ENCODE measurements at places on chromosomes 1 and 21.

DNA sequence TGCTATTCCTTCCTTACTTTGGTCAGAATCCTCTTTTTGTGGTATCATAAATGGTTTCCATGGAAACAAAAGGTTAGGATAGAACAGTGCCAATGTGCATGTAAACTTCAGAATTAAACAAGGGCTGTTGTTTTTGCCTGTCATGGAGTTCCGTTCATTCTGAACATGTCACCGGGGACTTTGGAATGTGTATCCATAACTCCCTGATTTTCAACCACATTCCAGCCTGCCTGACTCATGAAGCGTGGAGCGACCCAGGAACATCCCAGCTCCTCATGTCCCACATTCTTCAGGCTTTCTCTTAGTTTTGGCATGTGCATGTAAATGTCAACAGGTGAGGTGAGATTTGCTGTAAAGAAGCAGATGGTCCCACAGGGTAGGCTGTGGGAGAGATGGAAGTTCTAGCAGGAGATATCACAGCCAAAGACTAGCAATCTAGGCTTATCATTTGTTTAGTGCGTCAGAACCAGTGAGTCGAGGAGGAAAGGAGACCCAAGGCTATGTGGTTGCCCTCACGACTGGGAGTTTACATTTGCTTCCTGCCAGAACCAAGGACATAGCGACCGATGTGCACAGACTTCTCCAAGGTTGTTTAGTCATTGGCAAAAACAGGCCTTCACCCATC, 23.0 kb upstream of the DNAJC11 start:
- DNase-seq = no peak

DNA sequence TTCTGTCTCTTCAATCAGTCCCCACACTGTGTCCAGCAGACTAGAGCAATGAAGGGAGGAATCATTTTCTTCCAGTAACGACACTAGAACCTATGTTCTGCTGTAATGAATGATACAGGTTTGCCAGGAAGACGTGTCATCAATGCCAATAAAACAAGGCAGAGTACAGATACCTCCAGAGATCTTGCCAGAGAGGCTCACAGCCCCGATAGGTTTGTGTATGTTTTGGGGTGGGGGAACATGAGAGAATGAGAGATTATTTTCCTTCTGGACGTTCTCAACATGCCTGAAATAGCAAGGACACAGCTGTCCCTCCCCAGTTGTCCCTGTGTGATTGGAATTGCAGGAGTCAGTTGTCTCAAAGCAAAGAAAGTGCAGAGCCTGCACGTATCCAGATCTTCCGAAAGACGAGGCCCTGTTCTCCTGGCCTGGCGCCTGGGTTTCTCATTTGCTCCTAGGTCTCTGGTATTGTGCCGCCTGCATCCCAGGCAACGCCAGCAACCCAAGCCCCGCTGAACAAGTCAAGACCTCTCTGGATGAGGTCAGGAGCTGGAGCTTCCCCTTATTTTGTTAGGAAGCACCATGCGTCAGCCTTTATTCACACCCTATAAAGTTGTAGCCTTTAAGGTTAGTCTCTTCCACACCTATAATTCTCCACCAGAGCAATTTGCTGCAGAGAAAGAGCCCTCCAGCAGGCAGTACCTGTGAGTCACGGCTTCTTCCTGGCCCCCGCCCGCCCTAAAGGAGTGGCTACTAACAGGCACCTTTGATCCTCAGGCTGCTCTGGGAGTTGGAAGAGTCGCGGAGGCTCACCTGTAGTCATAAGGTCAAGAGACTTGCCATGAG, 130.5 kb downstream of the TOMM20 start:
- DNase-seq = no peak

GRCh38 chr1:29326123-29326522, 89.8 kb downstream of the PTPRU start:
- no peak for DNase-seq

DNA sequence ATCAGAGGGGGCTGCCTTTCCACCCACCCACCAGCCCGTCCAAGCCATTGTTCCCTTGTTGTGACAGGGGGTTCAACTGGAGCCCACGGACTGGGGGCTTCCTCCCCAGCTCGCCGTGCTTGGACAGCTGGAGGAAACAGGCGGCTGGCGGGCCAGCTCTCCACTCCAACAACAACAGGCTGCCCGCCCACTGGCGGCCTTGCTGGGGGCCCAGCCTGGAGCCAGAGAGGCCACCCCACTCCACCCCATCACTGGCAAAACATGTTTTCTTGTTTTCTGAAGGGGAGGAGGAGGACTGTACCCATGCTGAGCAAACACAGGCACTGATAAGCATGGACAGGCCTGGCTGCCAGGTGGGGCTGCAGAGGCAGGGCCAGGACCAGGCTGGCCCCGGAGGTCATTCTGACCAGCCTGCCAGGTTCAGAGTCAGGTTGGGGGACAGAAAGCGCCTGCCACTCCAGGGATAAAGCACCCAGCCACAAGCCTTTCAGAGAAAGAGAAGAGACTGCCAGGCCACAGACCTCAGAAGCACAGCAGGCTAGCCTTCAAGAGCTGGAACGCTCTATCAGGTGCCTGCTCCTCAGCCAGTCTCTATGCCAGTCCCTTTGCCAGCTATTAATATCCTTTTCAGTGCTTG, 32.8 kb downstream of the GJA4 start:
- DNase-seq = no peak

DNA sequence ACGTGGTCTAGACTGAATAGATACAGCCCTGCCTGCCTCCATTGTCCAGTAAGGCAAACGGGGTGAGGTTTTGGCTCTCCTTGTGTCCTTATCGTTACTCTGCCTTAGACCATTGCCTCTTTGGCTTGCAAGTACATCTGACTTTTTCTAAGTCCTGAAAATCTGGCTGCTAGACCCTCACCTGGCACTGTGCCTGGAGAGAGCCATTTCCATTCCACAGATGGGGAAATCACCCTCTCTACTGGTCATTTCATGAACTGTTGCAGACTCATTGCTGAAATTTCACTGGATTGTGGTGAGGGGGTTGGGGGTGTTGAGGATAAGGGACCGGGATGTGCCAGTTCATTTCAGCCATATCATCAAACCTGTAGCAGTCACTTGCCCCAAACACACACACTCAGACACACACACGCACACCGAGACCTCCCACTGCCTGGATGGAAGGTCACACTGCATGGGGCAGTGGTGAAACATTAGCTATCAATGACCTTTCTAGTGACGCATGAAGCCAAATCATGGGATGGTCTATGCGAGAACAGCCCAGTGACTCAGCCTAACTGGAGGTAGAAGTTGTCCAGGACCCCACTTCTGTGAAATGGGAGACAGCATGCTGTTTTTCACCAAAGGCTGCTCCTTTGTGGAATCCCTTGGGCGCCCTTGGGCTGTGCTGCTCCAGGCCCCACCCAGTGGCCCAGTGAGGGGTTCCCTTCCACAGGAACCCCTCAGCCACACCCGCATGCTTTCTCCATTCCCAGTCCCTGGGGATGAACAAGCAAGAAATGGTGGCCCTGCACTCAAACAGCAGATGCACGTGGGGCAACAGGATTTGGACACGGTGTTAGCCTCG, 34.9 kb upstream of the VASH2 start:
- DNase-seq = no peak

GRCh38 chr1:165639821-165640623, 9.0 kb downstream of the MGST3 start:
- no peak for DNase-seq

GRCh38 chr1:118659646-118660045, 328.5 kb downstream of the TBX15 start:
- DNase-seq = no peak

- DNase-seq = no peak
Observed at GRCh38 chr1:39044762-39045161, 18.6 kb downstream of the NDUFS5 start.

- no peak for DNase-seq
Observed at GRCh38 chr1:18047122-18047521, 60.5 kb upstream of the IGSF21 start.

DNA sequence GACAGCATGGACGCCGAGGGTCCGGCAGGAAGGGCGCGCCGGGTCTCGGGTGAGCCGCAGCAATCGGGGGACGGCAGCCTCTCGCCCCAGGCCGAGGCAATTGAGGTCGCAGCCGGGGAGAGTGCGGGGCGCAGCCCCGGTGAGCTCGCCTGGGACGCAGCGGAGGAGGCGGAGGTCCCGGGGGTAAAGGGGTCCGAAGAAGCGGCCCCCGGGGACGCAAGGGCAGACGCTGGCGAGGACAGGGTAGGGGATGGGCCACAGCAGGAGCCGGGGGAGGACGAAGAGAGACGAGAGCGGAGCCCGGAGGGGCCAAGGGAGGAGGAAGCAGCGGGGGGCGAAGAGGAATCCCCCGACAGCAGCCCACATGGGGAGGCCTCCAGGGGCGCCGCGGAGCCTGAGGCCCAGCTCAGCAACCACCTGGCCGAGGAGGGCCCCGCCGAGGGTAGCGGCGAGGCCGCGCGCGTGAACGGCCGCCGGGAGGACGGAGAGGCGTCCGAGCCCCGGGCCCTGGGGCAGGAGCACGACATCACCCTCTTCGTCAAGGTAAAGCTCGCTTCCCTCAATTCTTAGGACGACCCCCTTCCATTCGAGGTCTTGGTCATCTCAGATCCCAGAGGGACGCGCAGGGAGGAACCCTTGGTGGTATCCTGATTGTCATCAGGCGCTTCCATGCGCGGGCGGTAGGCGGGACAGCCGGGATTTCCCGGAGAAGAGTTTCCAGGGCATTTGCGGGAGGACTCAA, 1.6 kb downstream of the CLIC6 start:
- DNase-seq = no peak

DNA sequence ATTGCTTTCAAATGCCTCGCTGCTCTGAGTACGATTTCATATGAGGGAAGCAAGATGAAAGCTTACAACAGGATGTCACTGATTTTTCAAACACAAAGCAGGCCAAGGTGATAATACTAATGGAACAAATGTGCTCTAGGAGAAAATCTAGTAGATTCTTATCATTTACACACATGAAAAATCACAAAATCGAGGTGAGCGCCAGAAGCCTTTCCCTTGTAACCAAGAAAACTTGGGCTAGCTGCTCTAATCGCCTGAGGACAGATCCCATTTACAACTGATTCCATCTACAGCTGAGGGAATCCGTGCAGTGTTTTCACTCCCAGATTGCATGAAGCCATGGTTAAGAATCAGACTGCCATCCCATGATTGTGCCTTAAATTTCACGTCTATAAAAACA, 117.5 kb downstream of the TM2D1 start:
- no peak for DNase-seq

DNA sequence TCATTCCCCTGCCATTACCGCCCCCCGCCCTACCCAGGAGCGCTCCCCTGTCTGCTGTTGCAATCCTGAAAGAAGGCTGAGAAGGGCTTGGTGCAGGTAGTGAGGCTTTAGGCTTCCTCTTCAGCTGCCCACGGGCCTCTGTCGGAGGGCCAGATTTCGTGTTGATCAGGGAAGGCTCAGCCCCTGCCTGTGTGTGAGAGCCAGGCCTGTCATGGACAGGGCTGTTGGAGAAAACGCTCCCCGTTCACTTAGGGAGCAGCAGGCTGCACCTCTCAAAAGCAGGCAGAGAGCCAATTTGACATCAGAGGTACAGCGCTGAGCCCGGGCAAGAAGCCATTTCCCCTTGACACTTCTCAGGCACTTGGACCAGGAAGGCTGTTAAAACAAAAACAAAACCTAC, 19.0 kb downstream of the TEX35 start:
- DNase-seq = no peak

- no peak for DNase-seq
Observed at GRCh38 chr1:66211521-66211920, 322.4 kb upstream of the SGIP1 start.

GRCh38 chr1:19495799-19496526, 10.6 kb upstream of the CAPZB start:
- no peak for DNase-seq

DNA sequence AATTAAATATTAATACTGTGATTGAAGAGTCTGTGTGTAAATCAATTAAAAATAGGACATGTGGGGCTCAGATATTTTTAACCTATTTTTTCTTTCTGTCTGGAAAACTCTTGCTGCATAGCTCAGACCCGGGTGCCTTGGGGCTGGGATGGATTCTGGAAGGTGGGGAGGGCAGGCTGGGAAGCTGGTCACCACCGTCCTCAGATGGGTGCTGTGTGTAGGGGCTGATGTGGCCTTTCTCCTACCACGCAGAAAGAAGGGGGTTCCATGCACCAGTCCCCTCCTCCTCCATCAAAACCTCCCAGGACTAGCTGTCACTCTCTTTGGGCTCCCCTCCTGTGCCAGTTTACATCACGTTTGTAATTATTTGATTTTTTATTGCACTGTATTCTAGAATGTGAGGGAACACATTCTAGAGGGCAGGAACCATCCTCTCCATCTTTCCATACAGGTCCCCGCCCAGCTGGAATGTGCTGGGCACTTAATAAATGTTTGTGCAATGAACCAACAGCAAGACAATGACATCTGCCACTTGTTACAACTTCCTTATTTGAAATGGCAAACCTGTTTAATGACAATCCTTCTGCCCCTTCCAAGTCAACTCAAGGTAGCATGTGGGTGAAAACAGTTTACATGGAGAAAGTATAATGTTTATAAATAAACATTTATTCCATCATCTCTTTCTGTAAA, 104.3 kb downstream of the EDEM3 start:
- DNase-seq = no peak

DNA sequence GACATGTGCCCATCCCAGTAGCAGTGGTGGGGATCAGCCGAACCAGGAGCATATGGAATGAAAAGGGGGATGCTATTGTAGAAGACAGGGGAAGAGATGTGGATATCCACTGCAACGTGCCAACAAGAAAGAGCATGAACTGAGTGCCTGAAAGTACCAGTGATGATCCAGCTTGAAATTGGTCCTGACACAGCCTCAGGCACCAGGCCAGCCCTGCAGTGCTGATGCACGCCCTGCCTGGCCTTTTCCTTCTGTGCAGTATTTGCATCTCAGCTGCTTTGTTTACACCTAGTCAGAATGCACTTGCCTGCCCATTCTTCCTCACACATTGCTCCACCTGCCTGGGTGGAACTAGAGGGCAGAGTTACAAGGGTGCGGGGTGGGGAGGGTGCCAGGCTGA, 50.3 kb upstream of the ARTN start:
- no peak for DNase-seq

DNA sequence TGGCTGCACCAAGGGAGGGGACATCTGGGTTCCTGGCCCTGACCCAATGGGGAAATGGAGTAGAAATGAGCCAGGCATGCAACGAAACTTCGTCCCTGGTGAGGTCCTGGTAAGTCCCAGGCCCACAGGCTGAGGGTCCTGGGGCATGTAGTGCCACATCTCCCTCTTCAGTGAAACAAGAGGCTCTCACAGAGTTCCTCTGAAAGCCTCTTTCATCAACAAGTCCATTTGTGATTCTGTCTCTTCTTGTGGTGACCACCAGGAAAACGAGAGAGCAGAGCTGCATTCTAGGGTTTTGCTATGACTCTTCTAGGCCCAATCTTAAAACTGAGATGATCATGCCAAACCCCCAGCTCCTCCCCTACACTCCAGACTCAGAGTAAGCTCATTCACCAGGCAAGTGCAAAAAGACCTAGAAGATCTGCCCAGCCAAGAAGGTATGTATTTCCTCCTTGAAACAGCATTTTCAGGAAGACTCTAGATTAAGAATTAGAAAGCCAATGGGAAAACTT, 24.3 kb upstream of the RNF220 start:
- no peak for DNase-seq

DNA sequence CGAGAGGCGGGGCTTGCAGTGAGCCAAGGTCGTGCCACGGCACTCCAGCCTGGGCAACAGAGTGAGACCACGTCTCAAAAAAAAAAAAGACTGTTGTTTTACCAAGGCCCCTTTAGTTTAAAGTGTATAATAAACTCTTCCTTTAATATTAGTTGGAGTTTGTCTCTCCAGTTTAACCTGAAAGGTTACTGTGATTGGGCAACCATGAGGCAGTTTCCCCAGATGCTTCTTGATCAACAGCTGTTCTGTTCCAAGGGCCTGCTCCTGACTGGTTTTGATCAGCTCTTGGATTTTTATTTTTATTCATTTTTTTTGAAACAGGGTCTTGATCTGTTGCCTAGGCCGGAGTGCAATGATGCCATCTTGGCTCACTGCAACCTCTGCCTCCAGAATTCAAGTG, 18.1 kb upstream of the C2CD2 start:
- no peak for DNase-seq
